Stimulated activated CD4-positive, alpha-beta T cell treated with anti-CD3 and anti-CD28 coated beads, Interleukin-1b, Interleukin-23, amount 100 ng/mL, for 1 hour (primary cell): ENCODE measurements at places on chromosomes 7 and 10.

DNA sequence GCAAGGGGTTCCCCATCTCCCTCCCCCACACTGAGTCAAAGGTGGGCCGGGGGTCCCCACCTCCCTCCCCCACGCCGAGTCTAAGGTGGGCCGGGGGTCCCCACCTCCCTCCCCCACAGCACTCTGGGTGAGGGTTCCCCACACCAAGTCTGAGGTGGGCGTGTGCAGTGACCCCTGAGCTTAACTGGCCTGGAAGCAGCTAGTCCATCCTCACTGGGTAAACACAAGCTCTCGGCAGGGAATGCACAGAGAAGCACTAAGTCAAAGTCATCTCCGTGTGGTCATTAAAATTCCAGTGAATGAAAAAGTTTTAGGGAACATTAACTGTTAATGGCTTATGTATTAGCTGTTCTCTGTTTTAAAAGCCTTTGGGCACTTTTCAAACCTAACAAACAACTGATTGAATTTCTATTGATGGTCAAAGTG is 43.7 kb upstream of the PRKAR1B start:
- no peak for DNase-seq

DNA sequence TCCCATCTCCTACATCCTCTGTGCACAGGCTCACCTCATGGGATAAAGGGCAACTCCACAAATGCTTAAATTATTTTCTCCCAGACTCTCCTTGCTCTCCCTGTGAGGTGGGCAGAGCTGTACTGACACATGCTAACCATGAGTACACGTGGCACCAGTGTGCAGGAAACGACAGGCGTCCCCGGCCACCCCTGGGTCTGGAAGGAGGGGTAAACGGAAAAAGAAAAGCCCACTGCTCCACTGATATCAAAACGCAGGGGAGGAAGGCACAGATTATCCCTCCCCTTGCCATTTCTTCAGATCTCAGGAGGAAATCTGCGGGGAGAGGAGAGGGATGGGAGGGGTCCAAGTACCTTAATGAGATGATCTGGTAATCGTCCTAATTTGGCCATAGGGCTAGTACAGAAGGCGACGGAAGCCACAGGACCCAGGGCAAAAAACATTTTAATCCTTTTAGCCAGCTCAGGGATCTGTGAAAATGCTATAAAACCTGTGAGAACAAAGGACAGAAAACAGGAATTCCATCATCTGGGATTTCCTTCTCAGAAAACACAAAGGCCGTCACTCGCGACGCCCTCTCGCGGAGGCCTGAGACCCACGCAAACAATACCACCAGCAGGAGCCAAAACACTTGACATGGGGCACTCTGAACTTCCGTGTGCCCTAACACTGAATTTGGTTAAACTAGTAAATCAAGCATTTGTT is 17.8 kb upstream of the CH25H start:
- no peak for DNase-seq

DNA sequence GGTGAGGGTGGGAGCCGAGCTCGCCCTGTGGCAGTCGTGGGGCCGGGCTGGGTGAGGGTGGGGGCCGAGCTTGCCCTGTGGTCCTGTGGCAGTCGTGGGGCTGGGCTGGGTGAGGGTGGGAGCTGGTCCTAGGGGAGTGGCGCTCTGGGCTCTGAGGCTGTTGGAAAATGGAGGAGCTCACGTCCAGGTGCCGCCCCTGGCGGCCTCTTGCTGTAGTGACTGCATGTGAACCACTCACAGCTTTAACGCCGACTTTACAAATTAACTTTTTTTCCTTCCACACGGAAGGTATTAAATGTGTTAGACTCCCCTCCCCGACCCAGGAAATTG is 312.6 kb downstream of the WDR37 start:
- DNase-seq: peak; percentile 8

GRCh38 chr7:81218480-81219106 is 299.7 kb upstream of the SEMA3C start:
- no peak for DNase-seq

GRCh38 chr7:148702876-148703670 is 4.4 kb downstream of the CUL1 start:
- no peak for DNase-seq

- no peak for DNase-seq
These were observed 14.8 kb upstream of the ORAI2 start for GRCh38 chr7:102418592-102418991.

GRCh38 chr10:112958275-112958995 is 8.4 kb downstream of the TCF7L2 start:
- no peak for DNase-seq

DNA sequence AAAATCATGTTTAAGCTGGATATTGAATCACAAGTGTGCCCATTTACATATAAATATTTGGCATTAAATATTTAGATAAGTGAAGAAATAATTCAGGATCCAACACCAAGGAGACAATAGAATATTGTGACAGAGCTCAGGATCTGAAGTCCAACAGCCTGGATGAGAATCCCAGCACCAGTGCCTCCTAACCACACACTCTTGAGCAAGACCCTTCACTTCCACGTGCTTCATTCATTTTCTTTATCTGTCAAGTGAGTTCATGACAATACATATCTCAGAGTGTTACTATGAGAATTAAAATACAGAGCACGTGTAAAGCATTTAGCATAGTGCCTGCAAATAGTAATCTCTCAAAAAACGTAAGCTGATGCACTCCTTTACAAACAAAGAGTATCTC is 78.4 kb upstream of the IKZF1 start:
- no peak for DNase-seq

GRCh38 chr7:150388306-150388705 is 9.2 kb downstream of the ZNF775 start:
- no peak for DNase-seq

- no peak for DNase-seq
These were observed 34.5 kb upstream of the TTYH3 start for GRCh38 chr7:2597273-2597640.

DNA sequence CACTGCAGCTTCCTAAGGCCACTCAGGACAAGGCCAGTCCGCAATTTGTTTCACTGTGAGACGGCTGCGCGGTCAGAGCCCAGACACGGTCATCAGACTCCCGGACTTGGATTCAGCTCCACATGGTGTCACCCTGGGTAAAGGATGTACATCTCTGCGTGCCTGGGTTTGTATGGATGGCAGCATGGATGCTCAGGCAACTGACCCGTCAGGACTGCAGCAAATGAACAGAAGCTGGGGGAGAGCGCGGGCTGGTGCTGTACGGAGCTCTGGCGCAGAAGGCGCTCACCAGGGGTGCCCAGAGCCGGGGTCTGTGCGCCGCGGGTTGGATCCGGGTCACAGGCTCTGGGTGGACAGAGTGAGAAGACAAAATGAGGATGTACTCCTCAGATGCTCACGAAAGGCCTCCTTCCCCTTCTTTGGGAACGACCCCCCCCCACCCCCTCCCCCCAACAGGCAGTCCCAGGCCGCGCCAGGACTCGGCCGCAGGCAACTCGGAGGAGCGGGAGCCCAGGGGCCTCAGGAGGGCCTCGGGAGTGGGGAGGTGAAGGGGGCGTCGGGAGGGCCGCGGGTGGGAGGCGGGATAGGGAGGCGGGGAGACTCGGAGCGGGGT is 92.4 kb downstream of the CXCL12 start:
- no peak for DNase-seq

- DNase-seq: no peak
These were observed 113.8 kb downstream of the COL28A1 start for GRCh38 chr7:7421826-7422225.

GRCh38 chr10:17689137-17689536 is 45.2 kb downstream of the STAM start:
- DNase-seq: no peak

GRCh38 chr7:105759670-105760550 is 116.5 kb downstream of the ATXN7L1 start:
- no peak for DNase-seq

DNA sequence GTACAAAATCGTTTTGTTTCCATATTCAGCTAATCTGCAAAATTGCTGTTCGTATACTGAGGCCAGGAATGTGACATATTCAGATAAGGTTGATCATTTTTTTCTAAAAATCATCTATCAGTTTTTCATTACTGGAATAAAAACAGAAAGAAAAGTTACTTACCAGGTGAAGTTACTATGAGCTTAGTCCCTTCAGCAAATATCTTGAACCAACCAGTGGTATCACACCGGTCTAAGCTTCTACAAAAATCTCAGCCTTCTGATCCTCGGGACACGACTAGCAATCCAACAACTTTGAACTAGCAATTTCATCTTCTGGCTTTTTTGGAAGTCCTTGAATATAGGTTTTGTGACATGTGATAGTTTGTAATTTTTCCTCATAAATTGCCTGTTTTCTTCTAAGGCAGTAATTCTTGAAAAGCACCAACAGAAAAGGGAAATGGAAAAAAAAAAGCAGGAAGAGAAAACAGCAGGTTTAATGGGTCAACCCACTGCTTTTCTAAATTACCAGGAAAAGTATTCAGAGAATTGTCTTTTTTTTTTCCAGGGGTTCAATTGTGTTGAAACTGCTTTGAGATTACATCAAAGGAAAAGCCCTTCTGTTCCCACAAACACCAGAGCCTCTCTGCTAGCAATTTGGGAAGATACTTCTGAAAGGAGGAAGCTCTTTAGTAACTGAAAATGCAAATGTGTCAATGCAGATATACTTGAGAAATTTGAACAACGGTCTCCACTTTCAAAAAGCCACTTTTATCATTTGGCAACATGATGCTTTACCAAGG is 2.9 kb upstream of the TARP start:
- DNase-seq: no peak

DNA sequence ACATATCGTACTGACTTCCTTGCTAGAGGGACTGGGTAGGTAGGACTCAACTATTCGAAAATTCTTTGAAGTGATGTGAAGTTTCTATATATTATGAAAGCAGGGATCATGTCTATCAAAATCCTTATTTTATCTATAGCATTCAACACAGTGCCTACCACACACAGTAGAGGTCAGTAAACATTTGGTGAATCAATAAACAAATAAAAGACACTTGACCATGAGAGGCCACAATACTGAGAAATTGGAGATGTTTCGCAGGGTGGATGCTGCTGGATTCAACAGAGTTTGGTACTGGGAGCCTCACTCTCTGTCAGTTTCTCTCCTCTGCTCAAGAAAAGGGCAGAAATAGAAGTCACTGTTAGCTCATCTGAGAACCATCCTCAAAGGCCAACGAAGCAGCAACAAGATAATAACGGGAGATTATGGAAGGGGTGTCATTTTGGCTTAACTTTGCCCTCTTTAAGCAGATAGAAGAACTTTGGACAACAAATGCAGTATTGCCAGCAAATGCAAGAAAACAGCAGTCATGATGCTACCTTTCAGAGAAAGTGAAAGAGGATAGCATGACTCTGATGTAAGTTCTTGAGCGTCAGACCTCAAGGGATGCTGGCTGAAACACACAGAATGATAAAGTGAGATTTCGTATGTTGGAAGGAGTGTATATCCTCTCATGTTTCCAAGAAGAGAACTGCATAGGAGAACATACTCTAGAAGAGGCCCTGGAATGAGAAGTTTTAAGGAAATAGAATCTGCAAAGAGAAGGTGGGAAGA is 107.6 kb downstream of the SEMA3E start:
- no peak for DNase-seq

DNA sequence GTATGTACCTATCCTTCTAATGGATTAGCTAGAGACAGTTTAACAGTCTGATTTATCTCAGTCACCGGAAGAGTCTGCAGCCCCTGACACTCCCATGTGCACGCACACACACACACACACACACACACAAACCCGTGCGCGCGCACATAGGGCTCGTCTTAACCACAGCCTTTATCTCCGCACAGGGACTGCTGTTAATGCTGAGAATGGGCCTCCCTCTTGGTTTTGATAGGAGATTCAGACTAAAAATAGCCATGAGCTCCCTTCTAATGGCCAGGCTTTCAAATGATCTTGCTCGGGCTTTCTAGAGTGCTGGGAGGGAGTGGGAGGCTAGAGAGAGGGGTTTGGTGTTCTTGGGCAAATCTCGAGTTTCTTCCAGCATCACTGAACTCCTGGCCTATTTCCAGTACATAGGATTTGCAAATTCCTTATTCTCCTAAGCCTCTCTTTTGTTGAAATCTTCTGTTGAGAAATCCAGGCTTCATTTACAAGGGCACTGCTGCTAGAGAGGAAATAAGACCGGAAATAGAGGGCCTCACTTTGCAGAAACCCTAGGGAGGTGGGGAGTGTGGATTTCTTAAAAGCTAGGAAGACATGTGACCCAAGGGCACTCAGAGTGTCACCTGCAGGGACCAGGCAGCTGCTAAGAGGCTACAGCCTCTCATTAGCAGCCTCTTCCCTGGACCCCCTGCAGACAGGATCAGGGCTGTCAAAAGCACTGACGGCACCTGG is 2.4 kb downstream of the TMEM72 start:
- no peak for DNase-seq
